Renal cortex interstitium (tissue), 15 donors: ENCODE measurements at places on chromosomes 12 and 14. TPM values are rescaled to one million over a fixed set of nuclear protein-coding genes. Genes with fewer than 3 reads are reported as not detected.

DNA sequence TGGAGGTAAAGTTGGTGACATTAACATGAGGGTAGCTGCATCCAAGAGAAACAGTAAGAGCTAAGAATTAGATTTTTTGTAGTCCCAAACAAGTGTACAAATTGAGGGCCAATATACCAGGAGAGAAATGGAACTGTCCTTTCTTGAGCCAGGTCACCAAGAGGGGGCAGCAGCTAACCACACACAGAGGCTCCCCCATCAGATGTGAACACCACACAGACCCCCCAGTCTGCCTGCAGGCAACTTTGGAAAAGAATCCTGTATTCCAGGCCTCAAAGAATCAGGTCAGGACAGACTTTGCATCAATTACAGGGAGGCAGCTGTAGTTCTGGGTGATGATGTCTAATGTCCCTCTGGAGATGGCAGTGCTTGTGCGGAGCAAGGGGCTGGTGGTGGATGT lies 77.9 kb downstream of the SPTB start:
- DNase-seq: no peak

- no peak for DNase-seq
Observed at GRCh38 chr12:124778411-124778810, 85.3 kb downstream of the SCARB1 start.

- DNase-seq: peak; percentile 95
Observed at GRCh38 chr14:73949752-73950734, at the start of the genes COQ6 and FAM161B. TSS of gene COQ6 (plus strand) at chr14:73950302. CDS start at chr14:73950333, 31 bp downstream. TSS of gene FAM161B (minus strand) at chr14:73950094. CDS start at chr14:73950026, 68 bp downstream.

Gene FGF6
- not detected for polyA plus RNA-seq

Gene SLC5A8
- 41.3 TPM for polyA plus RNA-seq

Gene DLGAP5
- polyA plus RNA-seq: 40.2 TPM

Gene CCDC175
- 0.43 TPM for polyA plus RNA-seq

Gene NKX2-1
- polyA plus RNA-seq: not detected

DNA sequence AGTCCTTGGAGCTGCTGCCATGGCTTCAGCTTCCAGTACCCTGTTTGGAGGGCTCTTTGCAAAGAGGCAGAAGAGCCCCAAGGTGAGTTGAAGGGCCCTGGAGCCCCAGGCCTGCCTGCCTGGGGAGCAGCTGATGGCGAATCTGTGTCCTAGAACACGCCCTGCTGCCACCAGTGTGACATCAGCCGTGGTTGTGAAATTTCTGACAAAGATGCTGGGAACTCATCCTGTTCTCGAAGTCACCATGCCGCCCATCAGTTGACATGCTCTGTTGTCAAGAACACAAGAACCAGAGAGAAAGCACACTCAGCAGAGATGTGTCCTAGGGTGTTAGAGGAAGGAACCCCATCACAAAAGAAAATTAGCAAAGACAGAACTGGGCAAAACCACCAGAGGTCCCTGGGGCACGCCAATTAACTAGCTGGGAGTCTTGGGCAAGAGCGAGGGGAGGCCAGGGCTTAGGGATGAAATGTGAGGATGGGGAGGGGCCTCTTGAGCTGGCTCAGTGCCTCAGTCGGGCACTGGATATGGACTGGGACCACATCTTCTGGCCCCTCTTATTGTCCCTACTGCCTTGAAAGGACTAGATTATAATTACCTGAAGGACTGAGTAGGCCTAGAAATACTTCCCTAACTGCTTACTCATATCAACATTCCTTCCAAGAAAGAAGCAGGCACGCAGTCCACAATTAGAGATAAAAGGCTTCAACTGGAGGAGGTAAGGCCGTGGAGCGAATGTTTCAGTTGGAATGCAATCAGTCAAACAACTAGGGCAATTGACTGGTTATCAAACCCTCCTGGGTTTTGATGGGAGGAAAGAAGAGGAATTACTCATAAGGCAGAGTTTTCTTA lies 163.1 kb downstream of the CACNA1C start:
- no peak for DNase-seq

GRCh38 chr14:106877517-106877916 lies 1351.1 kb downstream of the TMEM121 start:
- DNase-seq: peak; percentile 41

DNA sequence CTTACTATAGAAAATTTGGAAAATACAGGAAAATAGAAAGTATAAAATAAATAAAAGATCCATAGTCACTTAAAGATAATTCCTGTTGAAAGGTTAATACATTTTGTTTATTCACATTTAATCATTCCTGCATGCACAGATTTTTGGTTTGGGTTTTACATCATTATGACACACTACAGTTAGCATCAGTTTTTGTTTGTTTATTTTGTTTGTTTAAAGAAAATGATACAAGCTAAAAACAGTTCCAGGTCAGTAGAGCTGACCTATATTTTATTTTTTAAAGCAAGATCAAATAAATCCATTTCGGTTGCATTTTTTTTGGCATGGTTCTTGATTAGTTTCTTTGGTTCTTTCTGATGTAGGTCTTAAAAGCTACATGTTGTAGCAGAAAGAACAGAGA lies 68.8 kb upstream of the CCDC91 start:
- no peak for DNase-seq
